GM12891 (cell line): ENCODE measurements at places on chromosomes 12 and 14.

DNA sequence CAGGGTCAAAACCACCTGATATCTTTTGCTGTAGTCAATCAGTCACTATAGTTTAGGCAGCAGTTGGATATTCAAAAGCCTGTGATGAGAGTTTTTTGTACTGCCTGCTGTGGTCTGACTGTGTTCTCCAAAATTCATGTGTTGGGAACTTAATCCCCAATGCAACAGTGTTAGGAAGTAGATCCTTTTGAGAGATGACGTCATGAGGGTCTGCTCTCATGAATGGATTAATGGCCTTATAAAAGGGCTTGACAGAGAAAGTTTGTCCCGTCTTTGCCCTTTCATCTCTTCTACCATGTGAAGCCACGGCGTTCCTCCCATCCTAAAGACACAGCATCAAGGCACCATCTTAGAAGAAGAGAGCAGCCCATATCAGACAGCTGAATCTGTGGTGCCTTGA lies 50.8 kb upstream of the PDE3A start:
- no peak for DNase-seq

DNA sequence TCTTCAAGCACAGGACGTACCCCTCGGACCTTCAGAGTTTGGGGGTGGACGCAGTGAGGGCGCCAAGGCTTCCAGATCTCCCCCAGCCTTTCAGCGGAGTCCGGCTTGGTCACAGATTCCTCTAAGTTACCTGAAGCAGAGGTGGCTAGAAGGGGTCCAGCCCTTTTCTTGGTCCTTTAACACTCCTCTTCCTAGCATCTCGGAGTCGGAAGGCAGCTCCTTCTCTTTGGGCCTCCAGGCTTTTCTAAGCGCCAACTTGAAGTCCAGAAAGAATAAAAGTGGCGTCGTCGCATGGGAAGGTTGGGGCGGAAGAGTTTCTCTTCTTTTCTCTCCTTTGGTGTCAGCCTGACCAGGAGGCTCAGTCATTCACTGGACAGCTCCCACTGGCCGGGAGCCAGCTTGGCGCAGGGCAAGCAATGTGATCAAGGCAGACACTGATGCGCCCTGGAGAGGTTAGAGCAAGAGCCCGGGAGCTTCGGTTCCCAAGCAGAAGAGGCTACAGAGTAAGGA lies 9.6 kb downstream of the OR6S1 start:
- no peak for DNase-seq

- DNase-seq: no peak
Measured at GRCh38 chr12:94139816-94140215, 8.6 kb upstream of the PLXNC1 start.

GRCh38 chr12:64457032-64457431 lies 5.1 kb downstream of the TBK1 start:
- DNase-seq: no peak

GRCh38 chr14:49982082-49982481 lies 89.2 kb downstream of the ARF6 start:
- DNase-seq: no peak

GRCh38 chr12:110906985-110907384 lies 13.4 kb downstream of the MYL2 start:
- DNase-seq: no peak

GRCh38 chr12:87943762-87944161 lies 85.4 kb downstream of the C12orf50 start:
- DNase-seq: no peak

DNA sequence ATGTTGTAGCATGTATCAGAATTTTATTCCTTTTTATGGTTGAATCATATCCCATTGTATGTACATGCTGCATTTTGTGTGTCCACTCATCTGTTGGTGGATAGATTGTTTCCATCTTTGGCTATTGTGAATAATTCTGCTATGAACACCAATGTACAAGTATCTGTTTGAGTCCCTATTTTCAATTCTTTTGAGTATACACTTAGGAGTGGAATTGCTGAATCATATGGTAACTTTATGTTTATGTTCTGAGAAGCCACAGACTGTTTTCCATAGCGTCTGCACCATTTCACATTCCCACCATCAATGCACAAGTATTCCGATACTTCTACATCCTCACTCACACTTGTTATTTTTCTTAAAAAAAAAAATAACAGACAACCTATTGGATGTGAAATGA lies 91.5 kb downstream of the ARF6 start:
- DNase-seq: no peak
